OCI-M1 (cell line): ENCODE measurements at places on chromosomes 6 and 20.

GRCh38 chr6:71902261-71902660 lies 15.9 kb downstream of the RIMS1 start:
- DNase-seq, result no peak

GRCh38 chr20:63686492-63687321 lies 9.7 kb upstream of the TNFRSF6B start:
- no peak for DNase-seq

DNA sequence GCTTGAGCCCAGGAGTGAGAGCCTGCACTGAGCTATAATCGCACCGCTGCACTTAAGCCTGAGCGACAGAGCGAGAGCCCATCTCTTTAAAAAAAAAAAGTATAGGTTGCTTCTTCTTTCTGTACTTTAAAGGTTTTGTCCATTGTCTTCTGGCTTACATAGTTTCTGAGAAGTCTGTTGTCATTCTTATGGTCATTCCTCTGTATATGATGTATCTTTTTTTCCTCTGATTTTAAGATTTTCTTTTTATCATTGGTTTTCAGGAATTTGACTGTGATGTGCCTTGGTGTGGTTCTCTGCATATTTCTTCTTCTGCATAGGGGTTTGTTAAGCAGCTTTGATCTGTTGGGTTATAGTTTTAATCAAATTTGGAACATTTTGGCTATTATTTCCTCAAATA lies 29.1 kb downstream of the QRSL1 start:
- peak; percentile 47 for DNase-seq

- DNase-seq, result no peak
These were observed 76.5 kb downstream of the MBOAT1 start for GRCh38 chr6:20135677-20136268.

DNA sequence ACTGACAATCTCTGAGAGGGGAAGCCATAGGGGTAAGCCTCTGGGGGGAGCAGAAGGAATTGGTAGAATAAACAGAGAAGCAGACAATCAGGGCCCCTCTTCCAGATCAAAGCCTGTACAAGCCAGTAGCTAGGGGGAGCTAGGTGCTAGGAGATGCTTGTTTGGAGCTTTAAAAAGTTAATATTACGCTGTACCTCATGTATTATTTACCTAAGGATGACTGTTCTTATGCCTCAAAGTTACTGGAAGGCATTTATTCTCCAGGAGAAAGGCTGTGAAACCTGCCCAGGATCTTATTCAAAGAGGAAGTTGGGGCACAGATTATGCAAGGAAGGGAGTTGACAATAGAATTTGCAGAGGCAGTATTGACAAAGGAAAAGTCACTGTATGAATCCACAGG lies 111.8 kb upstream of the SLC35F1 start:
- peak; percentile 16 for DNase-seq

GRCh38 chr6:3363296-3364025 lies 93.4 kb downstream of the SLC22A23 start:
- DNase-seq, result no peak

GRCh38 chr6:125668071-125668470 lies 81.4 kb upstream of the HEY2 start:
- DNase-seq, result no peak

- no peak for DNase-seq
These were observed 227.0 kb upstream of the CST7 start for GRCh38 chr20:24721891-24722568.

- no peak for DNase-seq
These were observed 10.7 kb upstream of the BPIFB1 start for GRCh38 chr20:33272155-33272873.

DNA sequence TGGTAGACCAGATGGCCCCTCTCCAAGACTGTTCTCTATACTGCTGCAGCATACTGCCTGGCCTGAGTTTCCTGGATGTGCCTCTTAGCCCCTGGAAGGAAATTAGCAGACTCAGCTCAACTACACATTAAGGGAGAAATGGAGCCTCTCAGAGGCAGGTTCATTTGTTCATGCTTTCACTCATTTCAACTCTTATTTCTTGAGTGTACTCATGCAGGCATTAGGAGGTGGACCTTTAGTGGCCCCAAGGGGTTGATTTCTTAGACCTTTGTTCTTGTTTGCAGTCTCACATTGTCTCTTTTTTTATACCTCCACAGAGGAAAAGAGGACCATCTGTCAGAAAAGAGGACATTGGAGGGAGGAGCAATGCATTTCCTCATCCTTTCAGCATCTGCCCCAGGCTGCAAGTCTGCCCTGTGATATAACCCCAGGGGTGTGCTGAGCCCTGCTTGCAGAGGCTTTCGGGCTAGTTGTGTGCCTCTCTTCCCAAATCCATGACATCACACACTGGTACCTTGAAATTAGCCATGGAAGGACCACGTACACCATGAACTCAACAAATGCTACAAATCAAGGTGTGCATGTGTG lies 456.2 kb downstream of the CD83 start:
- no peak for DNase-seq

DNA sequence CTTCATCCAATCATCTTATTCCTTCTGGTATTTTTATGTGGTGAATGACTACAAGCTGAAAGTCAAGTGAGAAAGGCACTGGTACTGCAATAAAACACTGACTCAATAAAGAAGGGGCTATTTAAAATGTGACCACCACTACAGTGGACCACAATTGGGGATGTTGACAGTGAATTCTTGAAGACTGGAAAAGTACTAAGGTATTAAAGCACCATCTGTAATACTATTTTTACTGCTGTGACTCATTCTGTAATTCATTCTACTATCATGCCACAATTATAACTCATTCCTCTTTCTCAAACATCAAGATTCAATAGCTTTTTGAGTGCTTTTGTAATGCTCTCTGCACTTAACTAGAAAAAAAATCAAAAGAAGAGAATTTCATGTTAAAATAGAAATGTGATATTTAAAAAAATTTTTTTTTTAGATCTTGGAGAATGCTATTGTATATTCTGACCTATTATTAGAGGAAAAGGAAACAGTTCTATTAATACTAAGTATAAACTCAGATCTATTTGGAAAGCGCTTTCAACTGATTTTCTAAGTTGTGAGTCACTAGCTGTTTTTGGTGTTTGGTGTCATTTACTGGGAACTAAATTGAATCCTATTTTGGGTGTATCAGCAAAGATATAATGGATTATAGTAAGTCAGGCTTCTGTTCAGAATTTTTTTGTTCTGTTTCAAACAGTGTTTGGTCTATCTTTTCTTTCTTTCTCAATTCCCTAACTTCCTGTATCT lies 104.7 kb upstream of the TMEM170B start:
- DNase-seq, result no peak

DNA sequence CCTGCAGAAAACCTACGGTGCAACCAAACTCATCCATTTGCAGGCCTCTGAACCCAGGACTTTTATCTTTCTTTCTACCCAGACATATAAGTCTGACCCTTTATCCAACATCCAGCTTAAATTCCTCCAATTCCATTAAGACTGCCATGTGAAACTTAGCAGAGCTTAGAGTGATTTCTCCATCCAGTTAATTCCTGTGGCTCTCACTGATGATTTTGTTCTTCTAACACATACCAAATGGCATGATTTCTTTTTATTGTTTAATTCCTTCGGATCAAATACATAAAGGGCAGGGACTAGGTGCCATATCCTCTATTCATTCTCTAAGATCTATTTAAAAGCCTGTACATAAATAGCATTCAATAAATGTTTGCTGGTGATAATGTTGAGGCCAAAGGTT lies 92.9 kb downstream of the TASP1 start:
- DNase-seq, result no peak

GRCh38 chr6:22433745-22434144 lies 135.6 kb upstream of the HDGFL1 start:
- DNase-seq, result no peak

DNA sequence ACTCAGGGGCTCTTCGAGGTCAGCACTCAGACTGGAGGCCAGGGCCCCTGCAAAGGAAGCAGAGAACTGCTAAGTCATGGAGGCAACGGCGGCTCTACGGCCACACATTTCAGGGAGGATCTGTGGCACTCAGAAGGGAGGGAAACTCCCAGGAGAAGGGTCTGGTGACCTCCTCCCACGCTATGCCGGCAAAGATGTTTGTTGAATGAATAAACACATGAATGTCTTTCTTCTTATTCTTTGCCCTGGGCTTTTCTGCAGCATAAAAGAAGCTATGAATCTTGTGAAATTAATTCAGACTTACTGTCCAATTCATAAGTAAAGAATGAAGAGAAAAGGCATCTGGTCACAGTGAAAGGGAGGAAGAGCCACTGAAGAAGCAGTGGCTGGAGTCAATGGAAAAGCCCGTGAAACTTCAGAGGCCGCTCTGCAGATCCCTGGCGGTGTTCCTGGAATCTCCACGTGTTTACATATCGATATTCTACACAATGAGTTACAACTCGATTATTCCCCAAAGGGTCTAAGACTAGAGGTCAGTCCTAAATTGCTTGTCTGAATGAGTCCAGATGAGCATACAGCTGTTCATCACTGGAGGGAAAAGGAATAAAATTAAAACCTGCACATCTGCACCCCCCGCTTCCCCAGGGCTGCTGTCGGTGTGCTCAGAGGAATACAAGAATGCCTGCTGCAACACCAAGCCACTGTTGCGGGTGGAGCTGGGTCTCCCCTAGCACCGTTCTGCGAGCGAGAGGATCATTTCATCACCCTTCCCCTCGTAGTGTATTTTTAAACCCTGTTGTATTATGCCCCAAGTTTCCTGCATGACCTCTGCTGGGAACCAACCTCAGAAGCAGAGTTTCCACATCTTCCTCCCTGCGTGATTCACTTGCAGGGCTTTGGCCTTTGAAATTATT lies 25.6 kb downstream of the INSM1 start:
- peak; percentile 69 for DNase-seq
